ENCODE measurements at places on chromosomes 13 and 19.

DNA sequence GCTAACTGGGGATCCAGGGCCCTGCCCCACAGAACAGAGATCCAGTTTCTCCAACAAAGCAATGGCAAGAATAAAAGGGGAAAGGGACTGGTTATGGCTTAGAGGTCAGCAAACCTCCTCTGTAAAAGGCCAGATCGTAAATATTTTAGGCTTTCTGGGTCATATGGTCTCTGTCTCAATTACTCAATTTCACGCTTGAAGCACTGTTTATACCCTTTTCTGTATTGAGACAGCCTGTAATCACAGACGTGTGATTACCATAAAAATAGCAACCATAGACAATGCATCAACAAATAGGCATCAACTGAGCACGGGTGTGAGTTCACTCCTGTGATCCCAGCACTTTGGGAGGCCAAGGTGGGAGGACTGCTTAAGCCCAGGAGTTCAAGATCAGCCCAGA is 9.3 kb downstream of the RAB3D start:
- DNase-seq = no peak

GRCh38 chr19:13770013-13770635 is 4.1 kb upstream of the C19orf53 start:
- no peak for DNase-seq

DNA sequence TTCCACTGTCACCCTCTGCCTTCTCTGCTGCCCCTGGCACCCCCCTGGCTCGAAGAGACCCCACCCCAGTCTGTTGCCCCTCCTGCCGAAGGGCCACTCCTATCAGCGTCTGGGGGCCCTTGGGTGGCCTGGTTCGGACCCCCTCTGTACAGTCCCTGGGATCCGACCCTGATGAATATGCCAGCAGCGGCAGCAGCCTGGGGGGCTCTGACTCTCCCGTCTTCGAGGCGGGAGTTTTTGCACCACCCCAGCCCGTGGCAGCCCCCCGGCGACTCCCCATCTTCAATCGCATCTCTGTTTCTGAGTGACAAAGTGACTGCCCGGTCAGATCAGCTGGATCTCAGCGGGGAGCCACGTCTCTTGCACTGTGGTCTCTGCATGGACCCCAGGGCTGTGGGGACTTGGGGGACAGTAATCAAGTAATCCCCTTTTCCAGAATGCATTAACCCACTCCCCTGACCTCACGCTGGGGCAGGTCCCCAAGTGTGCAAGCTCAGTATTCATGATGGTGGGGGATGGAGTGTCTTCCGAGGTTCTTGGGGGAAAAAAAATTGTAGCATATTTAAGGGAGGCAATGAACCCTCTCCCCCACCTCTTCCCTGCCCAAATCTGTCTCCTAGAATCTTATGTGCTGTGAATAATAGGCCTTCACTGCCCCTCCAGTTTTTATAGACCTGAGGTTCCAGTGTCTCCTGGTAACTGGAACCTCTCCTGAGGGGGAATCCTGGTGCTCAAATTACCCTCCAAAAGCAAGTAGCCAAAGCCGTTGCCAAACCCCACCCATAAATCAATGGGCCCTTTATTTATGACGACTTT is 2.0 kb downstream of the ZFP36 start:
- DNase-seq = no peak

GRCh38 chr13:40922437-40923040 is 96.6 kb downstream of the ELF1 start:
- peak; percentile 74 for DNase-seq

DNA sequence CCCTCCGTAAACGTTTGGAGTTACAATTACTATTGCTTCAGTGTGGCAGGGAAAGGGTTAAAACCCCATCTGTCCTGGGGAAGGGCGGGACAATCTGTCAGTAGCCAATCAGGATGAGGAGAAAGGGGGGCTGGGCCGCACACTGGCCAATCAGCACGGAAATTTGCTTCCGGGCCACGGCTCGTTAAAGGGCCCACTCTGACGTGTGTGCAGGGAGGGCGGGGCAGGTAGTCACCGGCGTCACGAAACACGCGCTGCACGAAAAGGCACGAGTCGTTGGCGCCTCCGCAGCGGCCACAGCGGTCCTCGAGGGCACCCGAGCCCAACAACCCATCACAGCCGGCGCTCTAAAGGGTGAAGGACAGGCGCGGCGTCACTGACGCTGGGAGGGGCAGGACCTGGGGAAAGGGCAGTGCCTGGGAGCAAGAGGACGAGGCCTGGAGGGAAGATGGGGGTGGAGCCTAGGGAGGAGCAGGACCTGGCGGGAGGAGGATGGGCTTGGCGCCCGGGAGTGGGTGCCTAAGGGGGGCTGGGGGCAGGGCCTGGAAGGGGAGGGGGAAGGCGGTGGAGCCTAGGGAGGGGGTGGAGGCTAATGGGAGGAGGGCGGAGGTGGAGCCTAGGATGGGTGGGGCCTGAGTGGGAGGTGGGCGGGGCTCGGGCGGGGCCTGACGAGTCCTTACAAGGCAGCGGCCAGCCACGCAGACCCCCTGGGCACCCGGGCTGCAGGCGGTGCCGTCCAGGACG is 4.9 kb downstream of the ADAMTSL5 start:
- DNase-seq = peak; percentile 91

GRCh38 chr13:111211789-111212516 is 96.8 kb downstream of the ARHGEF7 start:
- no peak for DNase-seq

GRCh38 chr19:4372165-4373012 is 28.0 kb downstream of the SH3GL1 start:
- DNase-seq = no peak

- DNase-seq = no peak
These were observed 15.2 kb upstream of the THSD1 start for GRCh38 chr13:52421216-52421615.

- peak; percentile 87 for DNase-seq
These were observed 53.6 kb upstream of the ZNF254 start for GRCh38 chr19:24033301-24033962.

DNA sequence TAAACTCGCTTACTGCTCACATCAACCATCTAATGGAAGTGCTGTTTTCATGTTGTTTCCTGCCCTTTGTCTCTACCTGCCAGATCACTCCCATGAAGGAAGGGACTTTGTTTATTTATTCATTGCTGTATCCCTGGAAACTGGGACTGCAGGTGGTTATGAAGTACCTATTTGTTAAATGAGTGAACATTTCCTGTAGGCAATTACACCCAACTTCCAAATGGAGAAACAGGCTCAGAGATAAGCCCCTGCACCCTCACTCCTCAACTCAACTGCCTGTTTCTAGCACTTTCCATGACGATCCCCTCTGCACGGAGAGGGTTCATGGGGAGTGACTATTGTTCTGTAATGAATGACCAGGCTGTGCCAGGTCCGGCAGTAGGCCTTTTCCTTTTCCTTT is 1.9 kb upstream of the SELENOW start:
- no peak for DNase-seq

GRCh38 chr13:99663908-99664307 is 162.6 kb downstream of the TM9SF2 start:
- no peak for DNase-seq

DNA sequence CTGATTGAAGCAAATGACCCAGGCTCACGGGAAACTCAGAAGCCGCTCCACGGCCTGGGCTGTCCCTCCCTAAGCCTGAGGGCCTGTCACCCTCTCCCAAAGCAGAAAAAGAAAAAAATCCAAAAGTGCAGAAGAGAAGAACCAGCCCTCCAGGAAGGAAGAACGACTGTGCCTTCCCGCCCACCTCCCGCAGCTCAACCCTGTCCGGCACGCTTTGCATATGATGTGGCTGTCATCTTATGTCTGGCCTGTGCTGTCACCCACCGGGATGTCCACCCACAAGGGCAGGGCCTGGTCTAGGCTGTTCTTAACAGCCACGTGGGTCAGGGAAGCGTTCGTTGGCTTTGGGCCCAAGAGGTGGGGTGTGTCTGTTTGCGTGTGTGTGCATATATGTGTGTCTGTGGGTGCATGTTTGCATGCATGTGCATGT is 13.7 kb downstream of the ZBTB7A start:
- peak; percentile 82 for DNase-seq

DNA sequence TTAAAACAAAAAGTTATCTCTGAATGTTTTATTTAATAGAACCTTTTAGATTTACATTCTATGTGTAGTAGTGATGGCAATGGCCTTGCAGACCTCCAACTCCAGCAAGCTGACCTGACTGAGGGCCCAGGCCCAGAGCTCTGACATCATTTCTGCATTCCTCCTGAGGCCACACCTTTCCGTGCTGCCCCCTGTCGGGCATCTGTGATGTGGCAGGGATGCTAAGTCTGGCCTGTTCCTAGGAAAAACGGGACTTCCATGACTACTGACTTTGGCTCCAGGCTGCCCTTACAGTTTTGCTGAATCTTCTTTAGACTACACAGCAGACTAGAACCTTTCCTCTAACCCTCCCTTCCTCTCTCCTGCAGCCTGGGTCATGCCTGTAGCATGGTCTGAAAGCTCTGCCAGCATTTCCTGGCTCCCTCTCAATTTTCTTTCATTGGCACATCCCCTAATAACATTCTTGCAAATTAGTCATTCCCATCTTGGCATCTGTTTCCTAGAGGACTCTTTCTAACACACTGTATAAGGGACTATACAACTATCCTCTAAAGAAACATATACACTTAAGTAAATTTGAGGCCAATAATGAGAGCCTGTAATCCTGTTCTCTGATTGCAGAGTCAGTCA is 249.1 kb downstream of the GPC5 start:
- DNase-seq = peak; percentile 9

GRCh38 chr13:112513761-112514160 is 74.2 kb downstream of the TUBGCP3 start:
- no peak for DNase-seq

DNA sequence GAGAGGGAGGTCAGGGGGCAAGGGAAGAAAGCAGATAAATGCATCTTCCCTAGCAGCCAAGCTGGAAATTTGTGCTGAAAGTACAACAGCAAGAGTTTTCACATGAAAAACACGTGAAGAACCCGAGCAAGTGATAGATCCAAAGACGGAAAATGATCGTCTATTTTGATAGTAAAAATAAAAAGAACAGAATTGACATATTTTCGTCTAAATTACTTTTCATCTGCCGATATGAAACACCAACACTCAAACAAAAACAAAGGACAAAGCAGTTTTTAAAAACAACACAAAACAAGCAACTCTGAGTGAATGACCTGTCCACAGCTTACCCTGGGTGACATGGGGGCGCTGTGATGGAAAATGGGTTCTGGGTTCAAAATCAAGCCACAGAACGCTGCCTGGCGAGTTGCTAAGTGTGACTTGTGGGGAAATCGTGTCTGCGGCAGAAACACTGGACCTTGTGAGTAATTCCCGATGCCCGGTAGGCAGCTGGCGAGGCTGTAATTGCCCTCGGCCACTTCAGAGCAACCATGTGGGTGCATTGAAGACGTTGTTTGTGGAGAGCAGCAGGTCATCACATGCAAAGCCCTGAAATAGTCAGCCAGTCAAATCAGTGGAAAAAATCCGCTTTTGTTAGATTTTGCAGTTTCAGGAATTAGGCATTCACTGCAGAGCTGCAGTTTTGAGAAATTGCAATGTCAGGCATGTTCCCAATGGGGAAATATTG is 7.4 kb downstream of the SOX1 start:
- no peak for DNase-seq

DNA sequence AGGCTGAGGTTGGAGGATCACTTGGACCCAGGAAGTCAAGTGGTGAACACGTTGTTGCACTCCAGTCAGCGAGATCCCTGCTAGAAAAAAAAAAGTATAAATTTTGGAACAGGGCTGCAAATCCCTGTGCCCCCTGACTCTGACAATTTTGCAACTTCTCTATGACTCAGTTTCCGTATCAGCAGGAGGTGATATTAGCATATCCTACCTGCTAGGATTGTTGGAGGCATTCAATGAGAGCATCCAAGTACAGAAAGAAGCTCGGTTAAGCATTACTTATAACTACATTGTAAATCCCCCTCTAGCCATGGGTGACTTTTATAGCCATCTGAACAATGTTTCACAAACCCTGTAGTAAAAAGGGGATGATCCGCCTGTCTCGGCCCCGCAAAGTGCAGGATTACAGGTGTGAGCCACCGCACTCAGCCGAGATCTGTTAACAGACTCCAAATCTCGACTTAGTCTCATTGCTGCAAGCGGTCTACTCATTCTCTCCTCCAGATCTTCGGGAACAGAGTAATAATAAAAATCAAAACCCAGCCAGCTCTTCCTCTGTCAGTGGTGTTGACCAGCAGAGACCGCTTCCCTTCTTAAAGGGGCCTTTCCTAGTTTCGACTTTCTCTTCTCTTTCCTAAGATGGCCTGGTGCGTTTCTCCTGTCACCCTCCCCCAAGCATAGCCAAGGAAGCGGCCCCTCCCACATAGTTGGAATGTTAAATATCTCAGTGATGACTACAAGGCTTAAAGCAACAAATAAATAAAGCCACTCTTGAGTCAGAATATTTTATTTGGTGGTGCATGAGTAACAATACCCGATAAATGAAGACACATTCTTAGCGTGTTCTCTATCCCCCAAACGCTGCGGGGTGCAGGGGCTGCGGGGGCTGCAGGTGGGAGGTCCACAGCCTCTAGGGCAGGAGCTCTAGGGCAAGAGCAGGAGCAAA is 10.3 kb upstream of the BICRA start:
- peak; percentile 64 for DNase-seq

- no peak for DNase-seq
These were observed 15.9 kb upstream of the KCTD15 start for GRCh38 chr19:33780746-33781145.

DNA sequence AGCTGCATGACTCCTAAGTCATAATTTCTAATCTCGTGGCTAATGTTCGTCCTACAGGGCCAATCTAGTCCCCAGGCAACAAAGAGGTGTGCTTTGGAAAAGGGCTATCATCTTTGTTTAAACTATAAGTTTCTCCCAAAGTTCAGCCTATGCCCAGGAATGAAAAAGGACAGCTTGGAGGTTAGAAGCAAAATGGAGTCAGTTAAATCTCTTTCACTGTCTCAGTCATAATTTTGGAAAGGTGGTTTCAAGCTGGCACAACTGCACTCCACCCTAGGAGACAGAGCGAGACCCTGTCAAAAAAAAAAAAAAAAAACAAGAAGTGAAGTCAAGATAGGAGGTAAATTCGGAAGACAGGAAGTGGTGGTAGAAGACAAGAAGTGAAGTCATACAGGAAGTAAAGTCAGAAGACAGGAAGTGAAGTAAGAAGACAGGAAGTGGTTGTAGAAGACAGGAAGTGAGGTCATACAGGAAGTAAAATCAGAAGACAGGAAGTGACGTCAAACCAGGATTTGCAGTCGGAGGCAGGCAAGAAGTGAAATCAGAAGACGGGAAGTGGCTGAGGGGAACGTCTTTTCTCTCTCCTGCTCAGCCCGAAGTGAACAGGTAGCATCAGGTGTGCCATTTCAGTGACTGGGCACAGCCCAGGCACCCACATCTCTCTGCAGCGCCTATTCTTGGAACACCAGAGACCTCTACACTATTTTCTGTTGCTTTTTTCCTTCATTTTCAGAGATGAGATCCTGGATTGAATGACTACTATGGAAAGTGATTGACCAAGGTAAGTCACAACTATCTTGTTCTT is 32.2 kb downstream of the GP6 start:
- DNase-seq = peak; percentile 5

DNA sequence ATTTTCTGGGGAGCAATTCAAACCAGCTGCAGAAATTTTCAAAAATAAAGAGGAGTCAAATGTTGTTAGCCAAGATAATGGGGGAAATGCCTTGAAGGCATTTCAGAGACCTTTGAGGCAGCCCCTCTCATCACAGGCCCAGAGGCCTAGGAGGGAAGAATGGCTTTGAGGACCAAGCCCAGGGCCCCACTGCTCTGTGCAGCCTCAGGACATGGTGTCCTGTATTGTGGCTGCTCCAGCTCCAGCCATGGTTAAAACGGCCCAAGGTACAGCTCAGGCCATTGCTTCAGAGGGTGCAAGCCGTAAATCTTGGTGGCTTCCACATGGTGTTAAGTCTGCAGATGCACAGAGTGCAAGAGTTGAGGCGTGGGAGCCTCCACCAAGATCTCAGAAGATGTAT is 32.1 kb downstream of the NEK5 start:
- DNase-seq = no peak

All from left colon (tissue), 2 donors.